Ascending aorta (tissue), 2 donors: ENCODE measurements at places on chromosomes 6 and 20.

DNA sequence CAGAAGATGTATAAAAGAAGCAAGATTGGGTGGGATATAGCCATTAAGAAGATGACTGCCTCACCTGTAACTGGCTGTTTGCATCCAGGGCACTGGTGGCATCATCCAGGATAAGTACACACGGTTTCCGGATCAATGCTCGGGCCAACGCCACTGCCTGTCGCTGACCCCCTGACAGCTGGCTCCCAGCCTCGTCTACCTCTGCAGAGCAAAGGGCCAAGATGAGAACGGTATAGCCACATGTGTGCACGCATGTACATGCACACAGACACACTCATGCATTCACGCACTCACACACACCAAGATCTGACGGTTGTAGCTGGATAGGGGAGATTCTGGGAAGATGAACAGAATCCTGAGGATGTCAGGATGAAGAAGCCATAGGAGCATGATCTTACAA is 3.2 kb upstream of the PSMB8 start:
- H3K27ac ChIP-seq = no peak overlapping the region
- H3K36me3 ChIP-seq = peaks cover 55% of the 10 kb centered on the region
- peaks cover 6% of the 10 kb centered on the region for H3K4me1 ChIP-seq
- DNase-seq = no peak
- H3K4me3 ChIP-seq = no peak overlapping the region

- no peaks in the 10 kb centered on the region for H3K36me3 ChIP-seq
- no peak overlapping the region for H3K4me3 ChIP-seq
- no peak overlapping the region for H3K27ac ChIP-seq
- no peak for DNase-seq
Measured at GRCh38 chr20:753897-754635, 14.2 kb downstream of the SLC52A3 start.

DNA sequence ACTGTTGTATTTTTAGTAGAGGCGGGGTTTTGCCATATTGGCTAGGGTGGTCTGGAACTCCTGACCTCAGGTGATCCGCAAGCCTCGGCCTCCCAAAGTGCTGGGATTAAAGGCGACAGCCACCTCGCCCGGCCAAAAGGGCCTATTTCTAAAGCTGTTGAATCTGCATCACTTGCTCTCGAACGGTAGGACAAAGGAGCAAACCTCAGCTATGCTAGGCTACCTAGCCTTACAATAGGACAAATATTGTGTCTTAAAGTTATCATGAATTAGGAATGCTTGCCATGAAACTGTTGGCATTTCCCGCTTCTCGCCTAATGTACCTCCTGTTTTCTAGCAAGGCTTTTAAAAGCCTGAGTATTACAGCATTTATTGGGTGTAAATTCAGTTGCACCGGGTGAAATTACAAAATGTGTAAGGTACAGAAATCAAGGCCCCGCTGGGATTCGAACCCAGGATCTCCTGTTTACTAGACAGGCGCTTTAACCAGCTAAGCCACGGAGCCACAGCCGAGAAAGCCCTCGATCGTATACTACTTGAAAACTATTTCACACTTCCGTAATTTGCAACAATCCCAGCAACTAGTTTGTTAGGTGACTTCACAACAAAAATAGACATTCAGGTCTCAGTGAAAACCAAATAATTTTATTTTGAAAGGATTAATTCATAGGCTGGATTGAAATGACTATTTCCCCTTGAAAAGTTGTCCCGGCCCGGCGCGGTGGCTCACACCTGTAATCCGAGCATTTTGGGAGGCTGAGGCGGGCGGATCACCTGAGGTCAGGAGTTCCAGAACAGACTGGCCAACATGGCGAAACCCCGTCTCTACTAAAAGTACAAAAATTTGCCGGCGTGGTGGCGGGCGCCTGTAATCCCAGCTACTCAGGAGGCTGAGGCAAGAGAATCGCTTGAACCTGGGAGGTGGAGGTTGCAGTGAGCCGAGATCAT is 211.6 kb upstream of the ZNF184 start:
- no peak overlapping the region for H3K27ac ChIP-seq
- DNase-seq = no peak
- peaks cover 10% of the 10 kb centered on the region for H3K27me3 ChIP-seq
- H3K4me1 ChIP-seq = no peaks in the 10 kb centered on the region
- H3K4me3 ChIP-seq = no peak overlapping the region

- no peak for DNase-seq
- H3K27me3 ChIP-seq = no peaks in the 10 kb centered on the region
Measured at GRCh38 chr6:169985121-169986015, 233.9 kb downstream of the ERMARD start.

DNA sequence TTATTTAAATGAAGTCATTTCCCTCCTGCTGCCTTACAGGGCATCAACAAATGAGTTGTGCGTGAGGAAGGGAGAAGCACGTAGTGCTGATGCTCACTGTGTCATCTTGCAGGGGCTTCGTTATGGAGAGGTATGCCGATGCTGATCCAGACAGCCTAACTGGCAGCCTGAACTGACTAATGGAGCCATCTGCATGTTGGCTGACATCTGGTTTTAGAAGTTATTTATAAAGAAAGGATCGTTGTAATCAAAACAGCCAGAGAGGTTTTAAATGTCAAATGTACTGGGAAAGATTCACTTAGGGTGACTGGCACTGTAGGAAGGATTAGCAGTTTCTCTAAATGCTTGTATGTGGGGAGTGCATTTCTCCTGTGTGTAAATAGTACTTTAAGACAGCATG is 54.6 kb downstream of the FARS2 start:
- no peak for DNase-seq
- no peak overlapping the region for H3K27ac ChIP-seq
- no peaks in the 10 kb centered on the region for H3K36me3 ChIP-seq
- no peaks in the 10 kb centered on the region for H3K4me1 ChIP-seq
- H3K27me3 ChIP-seq = no peaks in the 10 kb centered on the region

DNA sequence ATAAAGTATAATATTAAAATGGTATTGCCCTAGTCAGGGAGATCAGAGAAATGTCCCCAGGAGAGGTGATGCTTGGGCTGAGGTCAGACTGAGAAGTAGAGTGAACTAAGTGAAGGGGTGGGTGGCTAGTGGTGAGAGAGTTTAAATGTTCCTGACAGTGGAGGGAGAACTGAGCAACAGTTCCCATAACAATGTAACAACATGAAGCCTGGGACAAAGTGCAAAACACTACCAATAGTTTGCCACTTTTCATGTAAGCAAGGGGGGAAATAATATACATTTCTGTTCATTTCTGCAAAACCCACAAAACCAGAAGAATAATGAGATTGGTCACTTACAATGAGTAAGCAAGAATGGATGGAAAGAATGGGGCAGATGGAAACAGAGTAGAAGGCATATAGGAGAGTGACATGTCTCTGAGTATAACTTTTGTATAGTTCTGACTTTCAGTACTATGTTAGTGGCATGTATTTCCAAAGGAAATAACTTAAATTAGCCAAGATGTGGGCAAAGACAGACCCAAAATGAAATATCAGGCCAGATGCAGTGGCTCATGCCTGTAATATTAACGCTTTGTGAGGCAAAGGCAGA is 13.3 kb upstream of the FAXC start:
- H3K4me3 ChIP-seq = no peak overlapping the region
- no peak overlapping the region for H3K27ac ChIP-seq
- DNase-seq = no peak
- no peaks in the 10 kb centered on the region for H3K27me3 ChIP-seq

DNA sequence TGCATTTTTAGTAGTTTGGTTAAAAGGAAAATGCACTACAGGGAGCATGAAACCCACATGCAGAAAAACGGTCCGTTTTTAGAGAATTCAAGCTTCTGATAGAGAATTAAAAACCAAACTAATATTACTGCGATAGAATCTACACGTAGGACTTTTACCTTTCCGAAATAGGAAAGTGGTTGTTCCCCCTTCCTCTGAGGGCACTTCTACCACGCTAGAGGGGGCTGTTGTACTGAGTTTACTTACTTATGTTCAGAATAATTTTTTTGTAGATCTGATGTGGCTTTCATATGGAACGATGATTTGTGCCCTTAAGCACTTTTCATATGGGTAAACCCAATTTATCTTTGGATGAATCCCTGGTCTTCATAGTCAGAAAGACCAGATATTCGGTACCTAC is 264.3 kb upstream of the PLN start:
- H3K36me3 ChIP-seq = no peaks in the 10 kb centered on the region
- H3K4me1 ChIP-seq = peaks cover 36% of the 10 kb centered on the region
- DNase-seq = peak; percentile 80
- no peaks in the 10 kb centered on the region for H3K27me3 ChIP-seq
- H3K27ac ChIP-seq = no peak overlapping the region
- peak overlapping the region; percentile 35 for H3K4me3 ChIP-seq

GRCh38 chr6:113171882-113172281 is 685.3 kb upstream of the MARCKS start:
- no peaks in the 10 kb centered on the region for H3K27me3 ChIP-seq
- H3K36me3 ChIP-seq = no peaks in the 10 kb centered on the region
- DNase-seq = no peak
- H3K4me1 ChIP-seq = peaks cover 7% of the 10 kb centered on the region

GRCh38 chr6:144786825-144787224 is 501.7 kb downstream of the UTRN start:
- H3K4me3 ChIP-seq = no peak overlapping the region
- H3K4me1 ChIP-seq = no peaks in the 10 kb centered on the region
- no peaks in the 10 kb centered on the region for H3K36me3 ChIP-seq

- DNase-seq = no peak
- no peaks in the 10 kb centered on the region for H3K36me3 ChIP-seq
- no peaks in the 10 kb centered on the region for H3K27me3 ChIP-seq
- no peaks in the 10 kb centered on the region for H3K4me1 ChIP-seq
- no peak overlapping the region for H3K4me3 ChIP-seq
Measured at GRCh38 chr20:46546936-46547335, 3.5 kb downstream of the OCSTAMP start.

DNA sequence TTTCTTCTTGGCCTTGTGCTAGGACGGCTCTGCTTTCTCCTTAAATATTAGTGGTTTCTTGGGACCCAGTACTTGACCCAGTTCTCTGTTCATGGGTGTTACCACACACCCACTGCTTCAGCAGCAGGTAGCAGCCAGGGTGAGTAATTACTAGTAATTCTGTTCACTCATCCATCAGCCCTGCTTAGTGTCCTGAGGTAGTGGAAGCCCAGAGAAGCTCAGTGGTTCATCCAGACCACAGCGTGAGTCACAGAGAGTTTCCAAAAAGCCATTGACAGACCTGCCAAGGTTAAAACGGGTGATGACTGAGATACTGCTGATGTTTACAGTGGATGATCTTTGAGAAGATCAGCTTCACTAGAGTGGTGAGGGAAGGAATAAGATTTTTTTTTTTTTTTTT is 51.7 kb upstream of the HINT3 start:
- no peak for DNase-seq
- no peaks in the 10 kb centered on the region for H3K4me1 ChIP-seq
- H3K27me3 ChIP-seq = no peaks in the 10 kb centered on the region
- no peak overlapping the region for H3K27ac ChIP-seq
- H3K36me3 ChIP-seq = peaks cover 26% of the 10 kb centered on the region

DNA sequence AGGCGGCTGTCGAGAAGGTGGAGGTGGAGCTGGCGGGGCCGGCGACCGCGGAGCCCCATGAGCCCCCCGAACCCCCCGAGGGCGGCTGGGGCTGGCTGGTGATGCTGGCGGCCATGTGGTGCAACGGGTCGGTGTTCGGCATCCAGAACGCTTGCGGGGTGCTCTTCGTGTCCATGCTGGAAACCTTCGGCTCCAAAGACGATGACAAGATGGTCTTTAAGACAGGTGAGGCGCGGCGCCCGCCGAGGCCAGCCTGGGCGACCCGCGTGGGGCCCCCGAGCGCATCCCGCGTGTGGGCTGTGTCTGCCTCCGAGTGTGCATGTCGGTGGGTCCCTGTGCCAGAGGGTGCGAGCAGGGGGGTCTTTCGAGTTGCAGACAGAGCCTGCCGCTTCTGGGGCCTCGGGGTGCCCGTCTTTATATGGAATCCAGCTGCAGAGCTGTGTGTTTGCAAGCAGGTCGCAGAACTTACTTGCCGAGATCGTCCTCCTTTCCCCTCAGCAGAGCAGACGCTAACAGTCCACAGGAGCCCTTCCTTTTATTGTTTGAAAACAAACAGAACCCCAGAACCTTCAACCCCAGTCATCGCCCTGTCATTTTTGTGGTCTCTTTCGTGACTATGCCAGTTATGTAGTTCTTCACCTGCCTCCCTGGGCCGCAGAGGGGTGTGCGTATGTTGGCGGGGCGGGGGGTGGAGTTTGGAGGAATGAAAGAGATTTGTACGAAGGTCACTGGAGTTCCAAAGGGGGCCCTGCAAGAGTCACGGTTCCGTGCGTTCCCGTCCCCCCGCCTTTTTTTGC is 766 bp downstream of the SLC16A10 start:
- H3K4me3 ChIP-seq = peak overlapping the region; percentile 71
- no peaks in the 10 kb centered on the region for H3K36me3 ChIP-seq
- DNase-seq = no peak
- no peaks in the 10 kb centered on the region for H3K4me1 ChIP-seq
- no peak overlapping the region for H3K27ac ChIP-seq

- no peaks in the 10 kb centered on the region for H3K27me3 ChIP-seq
- peak overlapping the region; percentile 59 for H3K4me3 ChIP-seq
- peak overlapping the region; percentile 76 for H3K27ac ChIP-seq
Measured at GRCh38 chr6:26183237-26183580, 96.0 kb downstream of the HFE start.
